ENCODE measurements at places on chromosomes 3 and 15.

DNA sequence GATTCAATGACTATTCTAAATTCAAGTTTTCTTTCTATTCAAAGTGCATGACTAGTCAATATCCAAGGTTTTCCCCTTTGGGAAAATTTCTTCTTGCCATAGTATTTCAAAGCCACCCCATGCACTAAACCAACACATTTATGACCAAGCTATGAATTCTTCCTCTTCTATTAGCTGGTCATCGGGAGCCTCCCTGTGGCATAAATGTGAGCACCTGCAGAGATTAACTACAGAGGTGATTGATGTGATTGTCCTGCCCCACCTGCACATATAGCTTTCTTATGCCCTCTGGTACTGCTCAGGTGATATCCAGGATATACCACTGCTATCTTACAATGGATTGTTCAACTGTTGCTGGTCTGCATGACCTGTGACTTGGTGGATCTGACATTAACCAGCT is 694.9 kb downstream of the ZBBX start:
- DNase-seq, result no peak

DNA sequence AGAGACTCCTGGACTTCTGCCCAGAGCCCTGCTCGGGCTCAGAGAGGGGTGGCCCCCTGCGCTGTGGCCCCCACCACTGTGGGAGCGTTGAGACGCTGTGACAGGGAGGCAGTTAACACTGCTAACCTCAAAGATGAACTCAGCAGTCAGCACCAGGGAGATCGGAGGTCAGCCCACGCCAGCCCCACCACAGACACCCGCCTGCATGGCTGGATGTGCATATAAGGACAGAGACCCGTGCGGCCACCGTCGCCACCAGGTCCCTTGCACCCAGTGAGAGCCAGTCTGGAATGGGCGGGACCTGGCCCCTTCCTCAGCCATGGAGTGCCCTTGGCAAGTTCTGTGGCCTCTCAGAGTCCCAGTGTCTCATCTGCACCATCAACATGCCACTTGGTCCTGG is 48.5 kb upstream of the FURIN start:
- DNase-seq, result peak; percentile 45

DNA sequence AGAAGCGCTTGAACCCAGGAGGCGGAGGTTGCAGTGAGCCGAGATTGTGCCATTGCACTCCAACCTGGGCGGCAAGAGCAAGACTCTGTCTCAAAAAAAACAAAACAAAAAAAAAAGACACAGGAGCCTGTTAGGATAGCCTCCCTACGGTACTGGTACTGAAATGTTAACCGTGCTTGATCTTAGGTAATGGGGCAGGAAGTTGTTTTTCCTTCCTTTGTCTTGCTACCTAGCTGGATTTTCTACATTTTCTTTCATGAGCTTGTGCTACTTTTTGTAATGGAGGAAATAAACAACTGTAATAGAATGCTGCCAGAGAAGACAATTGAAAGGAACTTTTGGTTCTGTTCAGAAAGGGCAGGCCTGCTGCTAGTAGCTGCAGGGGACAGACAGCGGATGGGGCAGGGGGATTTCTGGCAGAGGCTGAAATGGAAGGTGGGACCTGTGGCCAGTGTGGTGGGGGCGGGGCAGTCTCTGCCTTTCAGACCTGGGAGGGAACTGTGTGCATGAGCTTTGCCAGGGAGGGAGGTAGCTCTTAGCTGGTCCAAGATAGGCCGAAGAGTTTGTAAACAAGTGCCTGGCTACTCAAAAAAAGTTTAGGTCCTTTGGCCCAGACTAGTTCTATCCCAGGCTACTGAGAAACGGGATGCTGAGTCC is 49.0 kb upstream of the SEMA4B start:
- peak; percentile 87 for DNase-seq

GRCh38 chr15:72991026-72991425 is 61.2 kb upstream of the NEO1 start:
- DNase-seq, result no peak

- no peak for DNase-seq
Observed at GRCh38 chr3:39226106-39226741, 33.8 kb upstream of the XIRP1 start.

DNA sequence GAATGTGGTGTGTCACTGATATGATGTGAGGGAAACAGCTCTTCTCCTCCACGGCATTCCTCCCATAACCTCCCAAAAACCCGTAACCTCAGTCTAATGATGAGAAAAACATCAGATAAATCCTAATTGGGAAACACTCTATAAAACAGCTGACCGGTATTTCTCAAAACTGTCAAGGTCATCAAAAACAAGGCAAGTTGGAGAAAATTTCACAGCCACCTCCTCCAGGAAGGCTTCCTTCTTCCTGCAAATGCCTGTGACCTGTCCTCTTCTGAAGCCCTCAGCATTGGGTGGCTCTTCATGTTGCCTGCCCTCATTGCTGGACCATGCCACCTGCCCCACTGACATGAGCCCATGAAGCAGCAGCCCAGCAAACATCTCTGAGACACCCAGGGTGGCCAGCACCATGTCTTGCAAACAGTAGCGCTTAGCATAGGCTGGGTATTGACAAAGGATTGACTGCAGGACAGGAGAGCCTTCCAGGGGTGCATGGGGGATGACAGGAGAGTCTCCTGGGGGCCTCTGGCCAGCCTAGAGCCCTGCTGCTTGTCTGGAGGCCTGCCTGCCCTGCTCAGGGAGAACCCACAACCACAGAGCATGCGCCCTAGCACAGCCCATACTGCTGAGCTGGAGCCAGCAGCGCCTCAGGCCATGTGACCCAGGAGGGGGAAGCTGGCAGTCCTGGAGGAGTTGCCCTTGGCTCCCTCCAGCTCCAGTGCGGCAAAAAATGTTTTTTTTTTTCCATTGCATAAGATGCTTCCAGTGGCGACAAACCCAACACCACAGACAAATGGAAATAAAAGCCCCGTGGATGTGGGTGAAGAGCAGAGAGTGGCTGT is 49.7 kb downstream of the XXYLT1 start:
- DNase-seq, result no peak

DNA sequence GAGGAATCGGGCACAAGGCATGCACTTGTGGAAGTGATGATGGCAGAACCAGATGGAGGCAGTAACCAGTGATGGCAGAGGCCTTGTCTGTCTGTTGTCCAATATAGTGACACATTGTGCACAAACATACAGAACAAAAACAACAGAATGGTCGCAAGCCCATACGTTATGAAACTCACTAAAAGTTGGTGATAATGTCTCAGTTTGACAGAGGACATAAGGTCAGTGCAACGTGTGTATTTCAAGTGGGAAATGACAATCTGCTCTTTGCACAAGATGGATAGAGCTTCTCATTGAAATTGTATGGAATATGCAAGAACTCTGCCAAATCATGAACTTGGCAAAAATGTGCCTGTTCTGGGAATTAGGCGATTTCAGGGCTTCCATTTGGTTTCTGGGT is 169.2 kb downstream of the EPHB1 start:
- DNase-seq, result no peak

All from H7 (cell line).